ENCODE measurements at places on chromosomes 7 and 10.

GRCh38 chr7:53398566-53398965 lies 363.1 kb downstream of the POM121L12 start:
- DNase-seq = no peak

DNA sequence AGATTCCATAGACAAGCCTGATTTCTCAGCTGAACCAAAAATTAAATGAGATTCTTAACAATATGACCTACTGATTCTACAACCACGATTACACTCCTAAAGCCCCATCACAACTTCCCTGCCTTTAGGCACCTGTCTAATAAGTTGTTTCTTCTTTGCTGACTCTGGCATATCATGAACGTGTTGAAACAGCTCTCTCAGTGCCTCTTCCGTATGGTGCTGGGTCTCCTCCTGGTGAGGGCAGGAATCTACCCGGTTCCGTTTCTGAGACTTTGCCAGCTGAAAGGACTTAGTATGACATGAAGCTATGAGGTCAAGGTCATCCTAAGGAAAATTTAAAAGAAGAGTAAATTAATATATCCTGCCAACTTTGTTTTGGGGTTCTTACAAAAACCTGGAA lies 48.6 kb downstream of the ARHGAP19 start:
- DNase-seq = no peak

- DNase-seq = no peak
These were observed 150.5 kb downstream of the PTPN20 start for GRCh38 chr10:47061776-47062175.

DNA sequence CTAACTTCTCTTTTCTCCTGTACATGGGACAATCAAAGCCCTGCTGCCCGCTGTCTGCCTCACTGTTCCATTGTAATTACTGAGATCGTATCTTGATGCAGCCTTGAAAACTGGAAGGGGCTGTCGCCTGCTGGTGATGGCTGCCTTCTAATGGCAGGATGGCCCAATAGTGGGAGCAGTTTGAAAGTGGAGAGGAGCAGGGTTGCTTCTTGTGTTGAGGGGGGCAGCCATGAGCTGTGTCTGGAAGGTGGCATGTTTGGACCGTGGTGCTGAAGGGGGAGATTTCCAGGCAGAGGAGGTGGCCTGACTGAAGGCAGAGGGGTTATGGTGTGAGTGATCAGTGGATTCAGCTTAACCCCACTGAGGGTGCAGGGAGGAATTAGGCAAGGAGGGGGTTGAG lies 8.1 kb downstream of the WDFY4 start:
- DNase-seq = no peak

DNA sequence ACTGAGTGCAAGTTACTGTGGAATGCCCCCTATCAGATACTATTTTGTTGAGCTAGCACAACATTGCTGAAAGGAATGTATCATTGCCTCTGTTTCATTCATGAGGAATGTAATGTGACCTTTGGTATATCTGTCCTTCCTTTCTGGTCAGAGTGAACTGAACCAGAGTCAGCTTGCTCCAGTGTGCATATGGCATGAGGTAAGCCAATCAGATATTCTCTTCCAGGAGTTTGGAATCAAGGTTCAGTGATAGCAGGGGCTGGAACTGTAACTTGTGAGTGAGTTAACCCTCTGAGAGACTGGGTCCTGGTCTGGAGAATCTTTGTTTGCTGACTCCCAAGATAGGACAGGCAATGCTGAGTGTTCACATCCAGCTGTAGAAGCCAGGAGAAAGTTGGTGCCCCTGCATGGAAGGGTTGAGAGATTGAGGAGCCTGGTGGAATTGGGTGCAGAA lies 45.3 kb upstream of the OSBPL3 start:
- DNase-seq = no peak

DNA sequence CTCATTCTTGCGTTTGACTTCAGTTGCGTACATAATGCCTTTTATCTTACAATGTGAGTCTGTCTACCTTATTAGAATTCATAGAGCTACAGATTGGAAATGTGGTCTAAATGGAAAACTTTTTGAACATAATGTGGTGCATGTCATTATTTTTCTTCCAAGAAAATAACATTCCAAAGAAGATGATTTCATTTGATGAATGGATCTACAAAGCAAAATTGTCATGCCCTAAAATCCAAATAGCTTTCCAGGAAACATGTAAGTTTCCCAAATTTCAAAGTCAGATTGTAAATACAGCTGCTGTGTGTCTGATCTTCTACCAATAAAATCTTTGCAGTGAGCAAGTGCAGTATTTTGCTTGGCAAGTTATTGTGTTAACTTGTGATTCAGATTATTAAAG lies 101.8 kb upstream of the FZD8 start:
- no peak for DNase-seq

DNA sequence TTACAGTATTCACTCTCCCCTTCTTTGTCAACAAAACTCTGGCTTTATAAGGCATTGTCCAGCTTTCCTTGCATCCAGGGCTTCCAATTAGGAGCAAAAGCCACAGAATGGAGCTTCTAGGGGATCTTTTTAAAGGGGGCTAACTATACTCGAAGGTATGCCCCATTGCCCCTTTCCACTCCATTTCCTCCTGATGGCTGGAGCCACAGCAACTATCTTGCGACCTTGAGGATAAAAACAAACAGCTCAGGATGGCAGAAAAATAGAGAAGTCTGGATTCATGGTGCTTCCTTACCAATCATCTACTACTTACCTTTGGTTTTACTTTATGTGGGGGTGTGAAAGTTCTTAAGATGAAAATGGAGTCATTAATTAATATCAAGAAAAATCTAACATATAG lies 206.3 kb upstream of the PODXL start:
- DNase-seq = no peak

DNA sequence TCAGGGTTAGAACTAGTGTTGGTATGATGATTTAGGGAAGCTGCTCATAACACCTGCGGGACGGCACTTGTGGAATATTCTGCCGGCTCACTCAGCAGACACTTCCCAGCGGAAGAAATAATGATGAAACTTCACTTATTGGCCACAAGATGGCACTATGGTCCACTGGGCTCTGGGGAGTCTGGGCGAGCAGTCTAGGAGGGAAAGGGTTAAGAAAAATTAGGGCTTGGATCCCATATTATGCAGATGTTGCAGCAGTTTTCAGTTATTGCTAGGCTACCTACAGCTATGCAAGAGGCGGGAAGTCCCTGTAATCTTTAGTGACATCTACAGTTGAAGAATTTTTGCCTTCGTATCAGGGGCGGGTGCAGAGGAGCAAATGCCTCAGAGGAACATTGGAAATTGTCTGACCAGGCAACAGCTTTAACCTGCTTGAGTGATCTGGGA lies 238.7 kb upstream of the PRSS58 start:
- peak; percentile 17 for DNase-seq

GRCh38 chr7:146725520-146725919 lies 608.9 kb downstream of the CNTNAP2 start:
- DNase-seq = no peak

DNA sequence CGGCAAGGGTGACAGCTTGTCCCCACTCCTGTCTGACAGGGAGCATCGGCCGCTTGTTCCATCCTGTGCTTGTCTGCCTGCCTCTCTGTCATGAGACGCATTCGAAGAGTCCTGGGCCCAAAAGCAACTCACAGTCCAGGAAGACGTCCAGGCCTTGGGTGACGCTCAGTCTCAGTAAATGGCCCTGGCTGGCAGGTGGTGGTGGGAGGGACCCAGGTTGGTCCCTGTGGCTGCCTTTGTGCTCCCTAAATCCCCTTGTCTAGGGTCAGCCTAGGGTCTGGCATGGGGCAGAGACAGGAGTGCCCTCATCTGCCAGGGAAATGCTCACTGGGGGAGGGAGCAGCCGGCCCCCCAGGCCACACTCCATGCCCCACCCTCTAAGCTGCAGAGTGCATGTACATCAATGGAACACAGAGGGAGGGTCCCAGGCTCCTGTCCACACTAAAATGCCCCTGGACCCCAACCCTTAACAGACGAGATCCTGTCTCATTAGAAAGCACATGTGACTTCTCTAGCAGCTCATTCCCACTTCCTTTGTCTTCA lies 295.2 kb upstream of the ZNF32 start:
- no peak for DNase-seq

DNA sequence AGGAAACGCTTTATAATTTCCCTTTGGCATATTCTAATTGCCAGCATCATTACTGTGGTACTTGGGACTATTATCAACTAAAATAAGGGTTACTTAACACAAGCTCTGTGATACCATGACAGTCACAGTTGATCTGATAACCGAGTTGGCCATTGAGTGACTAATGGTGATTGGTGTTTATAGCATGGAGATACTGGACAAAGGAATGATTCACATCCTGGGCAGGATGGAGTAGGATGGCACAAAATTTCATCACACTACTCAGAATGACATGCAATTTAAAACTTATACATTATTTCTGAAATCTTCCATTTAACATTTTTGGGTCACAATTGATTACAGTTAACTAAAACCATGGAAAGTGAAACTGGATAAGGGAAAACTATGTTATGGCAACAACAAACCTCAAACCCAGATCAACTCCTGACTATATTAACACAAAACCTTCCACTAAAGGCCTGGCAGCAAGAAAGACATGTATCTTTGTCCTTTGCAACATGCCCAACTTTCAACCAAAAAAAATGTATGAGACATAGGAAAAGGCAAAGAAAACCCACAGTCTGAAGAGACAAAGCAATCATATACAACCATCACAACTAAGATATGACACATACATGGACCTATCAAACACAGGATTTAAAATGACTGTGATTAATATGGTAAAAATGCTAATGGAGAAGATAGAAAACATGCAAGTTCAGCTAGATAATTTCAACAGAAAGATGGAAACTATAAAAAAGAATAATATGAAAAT lies 208.5 kb upstream of the NRP1 start:
- no peak for DNase-seq

DNA sequence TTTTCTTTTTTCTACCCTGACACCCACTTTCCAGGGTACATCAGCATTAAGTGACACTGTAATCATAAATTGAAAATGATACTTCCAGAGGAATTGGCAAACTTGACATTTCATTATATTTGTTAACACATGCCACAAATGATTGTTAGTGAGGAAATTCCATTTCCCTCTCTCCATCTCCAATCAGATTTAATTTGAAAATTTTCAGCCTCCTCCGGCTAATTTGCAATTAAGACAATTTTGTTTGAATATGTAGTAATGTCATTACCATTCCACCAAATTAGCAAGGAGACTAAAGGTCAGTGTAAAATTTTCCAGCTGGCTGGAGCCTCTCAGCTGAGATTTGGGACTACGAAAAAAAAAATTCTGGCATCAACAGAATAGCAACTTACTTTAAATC lies 242.7 kb downstream of the FOXP2 start:
- no peak for DNase-seq

GRCh38 chr7:46360811-46361210 lies 439.7 kb upstream of the IGFBP3 start:
- DNase-seq = no peak

DNA sequence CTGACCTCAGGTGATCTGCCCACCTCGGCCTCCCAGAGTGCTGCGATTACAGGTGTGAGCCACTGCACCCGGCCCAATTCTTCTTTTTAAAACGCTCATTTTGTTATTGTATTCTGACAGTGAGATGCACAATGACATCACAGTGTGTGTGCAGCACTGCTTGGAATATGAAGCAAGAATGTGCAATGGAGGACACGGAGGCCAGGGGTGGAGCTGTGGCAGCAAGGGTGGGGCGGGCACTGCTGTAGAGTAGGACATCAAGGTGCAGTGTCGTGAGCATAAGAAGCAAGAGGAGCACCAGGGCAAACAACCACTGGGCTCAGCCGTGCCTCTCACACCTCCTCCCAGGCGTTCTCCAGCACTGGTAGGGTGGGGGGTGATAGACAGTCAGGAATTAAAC lies 26.8 kb upstream of the GRID1 start:
- DNase-seq = no peak

- DNase-seq = no peak
These were observed 104.5 kb downstream of the PIP4K2A start for GRCh38 chr10:22609719-22610465.

- peak; percentile 48 for DNase-seq
These were observed 37.3 kb upstream of the LAMB4 start for GRCh38 chr7:108167460-108167859.

DNA sequence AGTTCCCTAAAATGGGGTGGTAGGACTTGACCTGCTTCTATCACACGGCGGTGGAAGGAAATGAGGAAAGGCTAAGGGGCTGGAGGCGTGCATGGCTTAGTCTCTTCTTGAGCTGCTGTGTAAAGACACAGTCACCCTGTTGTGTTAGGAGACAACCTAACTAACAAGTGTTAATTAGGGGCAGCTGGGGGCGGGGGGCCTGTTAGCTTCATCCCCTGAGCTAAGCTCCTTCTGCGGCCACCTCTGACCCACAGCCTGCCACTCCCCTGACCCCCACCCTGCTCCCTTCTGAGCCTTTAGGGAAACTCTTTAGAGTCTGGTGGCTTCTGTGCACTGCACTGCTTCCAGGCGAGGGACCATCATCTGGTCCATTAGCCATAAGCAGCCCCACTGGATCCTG lies 28.0 kb downstream of the COL17A1 start:
- DNase-seq = no peak

GRCh38 chr10:97319671-97320479 lies 804 bp downstream of the FRAT1 start:
- peak; percentile 69 for DNase-seq

DNA sequence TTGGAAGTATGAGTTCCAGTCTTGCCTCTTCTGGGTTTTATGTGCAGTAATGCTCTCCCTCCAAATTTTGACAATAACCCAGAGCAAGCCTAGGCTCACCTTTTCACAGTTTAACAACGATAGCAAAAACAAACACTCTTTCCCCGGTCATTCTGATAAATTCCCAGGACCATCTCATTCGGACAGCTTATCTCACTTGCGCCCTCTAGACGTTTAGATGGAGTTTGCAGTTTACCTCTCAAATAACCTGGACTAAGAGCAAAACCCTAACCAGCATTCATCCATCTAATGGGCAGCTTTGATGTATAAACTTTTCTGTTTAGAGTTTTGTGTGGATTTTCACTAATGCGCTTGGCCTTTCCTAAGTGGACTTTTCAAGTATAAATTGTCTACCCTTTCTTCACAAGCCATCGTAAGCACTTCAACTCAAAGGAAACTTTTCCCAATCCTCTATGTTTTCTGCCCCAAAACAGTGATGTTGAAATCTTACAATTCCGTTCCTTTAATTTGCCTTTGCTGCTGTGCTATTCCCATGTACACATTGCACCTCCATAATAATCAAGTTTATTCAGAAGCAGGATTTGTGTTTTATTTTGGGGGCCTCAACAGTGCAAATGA lies 114.9 kb downstream of the HDAC9 start:
- DNase-seq = peak; percentile 67

Measured in HAP-1 (cell line).